Renal pelvis (tissue), 12 donors: ENCODE measurements at places on chromosomes 7 and 10. TPM values are rescaled to one million over a fixed set of nuclear protein-coding genes. Genes with fewer than 3 reads are reported as not detected.

Gene ZNF783
- 20.5 TPM for polyA plus RNA-seq

Gene SMO
- 121 TPM for polyA plus RNA-seq

Gene CPN1
- polyA plus RNA-seq, result 3.8 TPM

Gene CYP3A4
- 0.49 TPM for polyA plus RNA-seq

- no peak for DNase-seq
These were observed 69.4 kb downstream of the ARMH3 start for GRCh38 chr10:101986624-101986971.

DNA sequence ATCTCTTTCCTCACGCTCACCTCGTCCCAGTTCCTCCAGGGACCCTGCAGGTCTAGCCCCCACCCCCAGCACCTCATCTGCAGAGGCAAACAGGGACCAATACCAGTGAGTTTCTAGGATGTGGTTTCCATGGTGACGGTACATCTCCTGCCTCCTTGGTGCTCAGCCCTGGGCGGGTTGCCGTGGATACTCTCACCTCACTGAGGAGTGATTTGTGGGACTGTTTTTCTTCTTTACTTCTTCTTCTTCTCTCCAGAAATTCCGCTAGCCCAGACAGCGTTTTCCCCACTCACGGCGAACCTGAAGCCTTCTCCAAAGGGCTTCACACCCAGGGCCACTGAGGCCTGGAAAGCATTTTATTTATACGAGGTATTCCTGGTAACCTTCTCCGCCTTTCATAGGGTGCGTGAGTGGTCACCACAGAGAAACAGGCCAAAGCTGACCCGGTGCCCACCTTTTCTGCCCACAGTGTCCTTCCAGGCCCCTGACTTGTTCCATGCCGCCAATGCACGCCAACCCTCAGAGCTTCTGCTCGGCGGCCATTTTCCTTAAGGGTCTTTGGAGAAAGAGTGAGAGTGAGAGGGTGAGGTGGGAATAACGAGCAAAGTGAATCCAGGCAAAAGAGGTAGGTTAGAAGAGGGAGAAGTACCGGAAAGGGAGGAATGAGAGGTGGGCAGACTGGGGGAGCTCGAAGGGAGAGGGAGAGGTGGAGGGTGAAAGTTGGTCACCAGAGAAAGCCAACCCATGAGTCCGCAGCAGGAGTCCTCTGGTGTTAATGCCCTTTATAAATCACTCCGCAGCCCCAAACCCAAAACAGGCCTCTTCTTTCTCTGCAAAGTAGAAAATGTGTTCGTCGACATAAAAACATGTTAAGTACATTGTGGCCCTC is 15.5 kb downstream of the FAM241B start:
- DNase-seq, result no peak

GRCh38 chr7:48089046-48090003 is at the start of gene UPP1:
Gene UPP1, plus strand, starts transcription at chr7:48089265. Its CDS starts 5,519 bp downstream, at chr7:48094784.
- peak; percentile 63 for DNase-seq

DNA sequence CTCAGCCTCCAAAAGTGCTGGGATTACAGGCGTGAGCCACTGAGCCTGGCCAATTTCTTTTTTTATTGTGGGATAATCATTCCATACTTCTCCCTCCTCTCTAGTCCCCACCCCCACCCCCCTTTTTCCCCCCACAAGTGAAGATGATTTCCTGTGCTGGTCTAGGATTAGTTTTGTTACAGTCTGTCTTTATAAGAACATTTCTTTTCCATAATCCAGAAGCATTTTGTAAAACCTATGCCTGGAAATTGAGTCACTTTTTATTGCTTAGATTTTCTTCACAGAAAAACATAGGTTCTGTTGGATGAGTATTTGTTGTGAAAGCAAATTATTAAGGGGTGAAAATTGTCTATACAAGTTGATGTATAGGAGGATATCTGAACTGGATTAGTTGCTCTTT is 98.9 kb downstream of the KAT6B start:
- DNase-seq, result no peak

- no peak for DNase-seq
These were observed 48.0 kb downstream of the BRAF start for GRCh38 chr7:140876519-140877248.

DNA sequence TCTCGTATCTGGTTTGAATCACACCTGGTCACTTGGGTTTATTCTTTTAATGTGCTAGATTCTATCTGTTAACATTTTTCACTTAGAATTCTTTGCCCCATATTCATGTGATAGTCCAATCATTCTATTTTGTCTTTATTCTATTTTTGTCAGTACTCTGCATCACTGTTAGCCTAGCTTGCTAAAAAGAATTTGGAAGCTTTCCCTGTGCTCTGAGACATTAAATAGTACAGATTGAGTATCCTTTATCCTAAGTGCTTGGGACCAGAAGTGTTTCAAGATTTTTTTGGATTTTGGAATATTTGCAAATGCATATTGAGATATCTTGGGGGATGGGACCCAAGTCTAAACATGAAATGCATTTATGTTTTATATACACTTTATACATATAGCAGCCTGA is 51.0 kb downstream of the RALA start:
- no peak for DNase-seq

GRCh38 chr10:25697412-25697811 is 236.6 kb upstream of the MYO3A start:
- DNase-seq, result no peak
